ENCODE measurements at places on chromosomes 13 and 19.

DNA sequence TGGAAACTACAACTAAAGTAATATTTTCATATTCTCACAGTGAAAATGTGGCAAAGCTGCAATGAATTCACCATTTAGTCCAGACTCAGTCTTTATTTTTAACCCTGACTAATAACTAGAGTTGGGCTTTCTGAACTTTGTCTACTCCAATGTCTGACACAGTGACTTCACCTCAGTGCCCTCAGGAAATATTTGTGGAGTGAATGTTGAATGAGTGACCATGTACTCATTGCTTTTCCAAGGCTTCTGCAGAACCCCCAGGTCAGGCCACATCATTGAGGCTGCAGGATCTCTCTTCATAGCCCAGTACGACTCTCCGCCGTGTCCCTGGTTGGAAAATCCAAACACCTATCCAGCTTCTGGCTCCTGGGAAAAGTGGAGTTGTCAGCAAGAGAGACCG lies 1.8 kb downstream of the ZNF175 start:
- DNase-seq: no peak

DNA sequence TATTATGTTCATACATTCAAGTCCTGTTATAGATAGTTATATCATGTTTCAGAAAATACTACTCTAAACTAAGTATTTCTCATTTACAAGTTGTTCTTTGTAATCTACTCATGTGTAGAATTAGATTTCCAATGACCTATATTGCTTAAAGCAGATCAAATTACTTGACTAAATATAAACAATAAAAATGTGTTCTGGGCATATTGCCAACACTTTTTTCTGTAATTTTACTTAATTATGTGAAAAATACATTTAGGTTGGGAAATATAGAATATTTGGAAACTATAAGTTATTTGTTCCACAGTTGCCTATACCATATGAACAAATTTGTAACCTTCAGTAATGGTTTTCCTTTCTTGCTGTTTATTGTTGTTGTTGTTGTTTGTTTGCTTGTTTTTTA lies 275.2 kb upstream of the PCDH9 start:
- no peak for DNase-seq

DNA sequence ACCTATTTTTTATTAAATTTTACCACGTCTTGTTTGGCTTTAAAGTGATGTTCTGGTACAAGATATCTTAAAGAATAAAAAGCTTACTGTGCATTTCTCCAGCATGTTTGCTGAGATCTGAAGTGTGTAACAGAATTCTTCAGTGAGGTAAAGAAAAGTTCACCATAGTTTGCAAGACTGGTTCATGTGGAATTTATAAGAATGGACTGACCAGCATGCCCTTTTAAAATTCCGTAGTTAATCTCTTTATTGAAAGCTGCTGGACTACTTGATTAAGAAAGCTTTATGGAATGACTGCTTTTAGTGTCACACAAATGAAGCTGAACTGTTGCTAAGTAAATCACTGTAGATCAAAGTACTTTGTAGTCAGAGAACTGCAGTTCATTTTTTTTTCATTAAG lies 119.2 kb downstream of the GPC6 start:
- no peak for DNase-seq

- DNase-seq: no peak
These were observed 6.8 kb downstream of the ALG5 start for GRCh38 chr13:36992362-36992761.

DNA sequence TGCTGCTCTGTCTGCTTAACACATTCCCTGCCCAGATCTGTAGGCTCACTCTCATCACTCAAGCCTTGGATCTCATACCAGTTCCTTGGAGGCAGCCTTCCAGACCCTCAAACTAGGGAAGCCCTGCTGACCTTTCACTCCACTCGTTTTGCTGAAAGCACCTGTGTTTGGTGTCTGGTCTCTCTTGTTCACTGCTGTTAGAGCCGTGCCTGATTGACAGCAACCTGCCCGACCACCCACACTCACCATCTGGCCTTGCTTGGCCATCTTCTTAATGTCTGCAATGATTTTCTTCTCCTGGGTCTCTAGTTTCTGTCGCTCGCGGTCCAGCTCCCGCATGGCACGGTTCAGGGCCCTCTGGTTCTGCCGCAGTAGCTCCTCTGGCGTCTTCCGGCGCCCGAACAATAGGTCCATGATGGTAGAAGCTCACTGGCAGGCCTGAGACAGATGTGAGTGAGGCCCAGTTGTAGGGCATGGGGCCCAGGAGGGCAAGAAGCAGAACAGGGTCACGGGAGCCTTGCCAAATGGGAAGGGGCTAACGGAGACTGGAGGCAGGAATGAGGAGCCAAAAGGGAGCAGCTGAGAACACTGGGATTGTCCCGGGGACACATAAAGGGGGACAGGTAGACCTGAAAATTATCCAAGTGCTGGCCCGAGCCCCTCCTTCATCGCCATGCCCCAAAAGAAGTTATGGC lies 959 bp downstream of the CHMP2A start:
- no peak for DNase-seq

GRCh38 chr13:91154558-91155353 lies 192.7 kb upstream of the MIR17HG start:
- DNase-seq: no peak

GRCh38 chr13:19927117-19927748 lies 31.3 kb upstream of the ZMYM2 start:
- no peak for DNase-seq

GRCh38 chr19:53328967-53329366 lies 4.6 kb upstream of the ZNF845 start:
- DNase-seq: no peak

GRCh38 chr13:78934336-78934735 lies 275.4 kb upstream of the OBI1 start:
- DNase-seq: no peak

DNA sequence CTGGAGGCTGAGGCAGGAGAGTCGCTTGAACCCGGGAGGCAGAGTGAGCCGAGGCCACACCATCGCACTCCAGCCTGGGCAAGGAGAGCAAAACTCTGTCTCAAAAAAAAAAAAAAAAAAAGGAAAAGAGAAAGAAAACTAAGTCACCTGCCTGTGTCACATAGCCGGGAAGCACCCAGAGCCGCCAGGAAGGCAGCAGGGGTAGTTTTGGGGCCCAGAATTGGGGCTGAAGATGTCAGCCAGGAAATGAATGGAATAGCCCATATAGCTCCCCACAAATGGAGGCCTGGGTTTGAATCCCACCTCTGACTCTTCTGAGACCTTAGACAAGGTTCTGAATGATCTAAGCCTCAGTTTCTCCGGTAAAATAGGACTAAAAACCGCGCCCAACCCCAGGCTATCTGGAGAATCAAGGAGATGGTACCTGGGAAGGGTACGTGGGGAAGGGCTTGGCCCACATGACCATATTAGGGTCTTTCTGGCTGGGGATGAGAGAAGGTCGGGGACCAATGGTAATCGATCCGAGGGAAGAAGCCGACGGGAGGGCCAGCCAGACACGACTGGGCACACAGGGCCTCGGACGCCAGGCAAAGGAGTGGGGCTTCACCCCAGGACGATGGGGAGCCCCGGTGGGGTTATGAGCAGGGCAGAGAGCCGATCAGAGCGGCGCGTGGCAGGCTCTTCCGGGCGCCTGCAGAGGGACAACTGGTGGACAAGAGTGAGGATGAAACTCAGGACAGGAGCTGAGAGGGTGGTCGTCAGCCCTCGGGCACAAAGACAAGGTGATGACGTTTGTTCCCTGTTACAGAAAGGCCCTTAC lies 14.4 kb downstream of the CCDC124 start:
- no peak for DNase-seq
